Uterus (tissue), 4 donors: ENCODE measurements at places on chromosomes 4 and X. TPM values are rescaled to one million over a fixed set of nuclear protein-coding genes. Genes with fewer than 3 reads are reported as not detected.

Gene GAGE1
- total RNA-seq: not detected

Gene LIMCH1
- total RNA-seq: 21.0 TPM

Gene OCIAD1
- total RNA-seq: 683 TPM

Gene PSAPL1
- total RNA-seq: not detected

Gene KLB
- not detected for total RNA-seq

Gene SFRP2
- 0.26 TPM for total RNA-seq

Gene MAML3
- total RNA-seq: 26.6 TPM

Gene LNX1
- total RNA-seq: 5.5 TPM

Gene SLC10A6
- not detected for total RNA-seq

Gene NPNT
- total RNA-seq: 23.3 TPM

DNA sequence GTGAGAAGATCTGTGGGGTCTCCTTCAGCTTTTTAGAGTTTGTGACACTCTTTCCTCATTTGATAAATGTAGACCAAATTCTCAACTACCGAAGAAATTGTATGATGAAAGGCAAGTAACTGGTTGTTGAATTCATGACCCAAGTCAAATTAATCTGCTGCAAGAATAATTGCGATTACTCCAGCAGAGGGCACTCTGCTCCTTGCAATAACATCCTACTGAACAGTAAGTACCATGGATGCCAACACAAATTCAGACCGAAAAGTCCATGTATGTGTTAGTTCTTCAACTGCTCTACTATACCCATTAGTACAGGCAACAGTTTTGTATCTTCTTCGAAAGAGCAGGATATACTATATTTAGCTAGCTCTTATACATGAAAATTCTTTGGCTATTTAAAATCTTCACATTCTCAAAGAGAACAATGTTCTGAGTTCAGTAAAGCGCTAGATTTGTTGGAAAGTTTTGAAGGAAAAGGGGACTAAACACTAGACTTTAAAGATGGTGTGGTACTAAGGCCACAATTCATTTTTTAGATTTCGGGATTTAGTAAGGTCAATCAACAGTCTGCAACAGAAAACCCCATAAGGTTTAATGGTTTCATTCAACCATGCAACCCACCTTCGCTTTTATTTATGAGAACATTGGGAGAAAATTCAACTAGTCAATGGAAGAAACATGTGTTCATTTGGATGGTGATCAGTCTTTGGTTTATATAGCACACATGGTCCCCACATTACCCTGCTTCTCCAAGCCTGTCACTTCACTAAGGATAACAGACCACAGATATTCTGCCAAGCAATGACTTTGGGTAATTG is 105.4 kb upstream of the TBC1D9 start:
- H3K4me1 ChIP-seq: no peaks in the 10 kb centered on the region
- H3K4me3 ChIP-seq: no peak overlapping the region
- no peak overlapping the region for H3K27ac ChIP-seq

DNA sequence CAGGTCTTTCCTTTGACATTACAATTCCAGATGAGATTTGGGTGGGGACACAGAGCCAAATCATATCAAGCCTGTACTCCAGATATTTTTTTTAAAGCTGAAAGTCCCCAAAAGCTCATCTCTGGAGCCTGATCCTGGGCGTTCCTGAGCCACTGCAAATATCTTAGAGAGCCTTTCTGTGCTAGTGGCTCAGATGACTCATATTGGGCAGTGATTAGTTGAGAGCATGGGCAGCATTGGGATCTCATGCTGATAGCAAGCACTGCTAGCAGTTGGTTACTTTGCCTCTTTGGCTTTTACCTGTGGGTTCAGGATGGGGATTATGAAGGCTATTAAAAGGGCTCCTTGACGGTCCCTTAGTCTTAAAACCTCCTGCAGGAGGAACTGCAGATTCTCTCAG is 51.4 kb upstream of the SCRG1 start:
- H3K36me3 ChIP-seq: no peaks in the 10 kb centered on the region
- no peaks in the 10 kb centered on the region for H3K4me1 ChIP-seq
- H3K27ac ChIP-seq: no peak overlapping the region
- DNase-seq: no peak
- no peaks in the 10 kb centered on the region for H3K27me3 ChIP-seq
- H3K4me3 ChIP-seq: no peak overlapping the region

DNA sequence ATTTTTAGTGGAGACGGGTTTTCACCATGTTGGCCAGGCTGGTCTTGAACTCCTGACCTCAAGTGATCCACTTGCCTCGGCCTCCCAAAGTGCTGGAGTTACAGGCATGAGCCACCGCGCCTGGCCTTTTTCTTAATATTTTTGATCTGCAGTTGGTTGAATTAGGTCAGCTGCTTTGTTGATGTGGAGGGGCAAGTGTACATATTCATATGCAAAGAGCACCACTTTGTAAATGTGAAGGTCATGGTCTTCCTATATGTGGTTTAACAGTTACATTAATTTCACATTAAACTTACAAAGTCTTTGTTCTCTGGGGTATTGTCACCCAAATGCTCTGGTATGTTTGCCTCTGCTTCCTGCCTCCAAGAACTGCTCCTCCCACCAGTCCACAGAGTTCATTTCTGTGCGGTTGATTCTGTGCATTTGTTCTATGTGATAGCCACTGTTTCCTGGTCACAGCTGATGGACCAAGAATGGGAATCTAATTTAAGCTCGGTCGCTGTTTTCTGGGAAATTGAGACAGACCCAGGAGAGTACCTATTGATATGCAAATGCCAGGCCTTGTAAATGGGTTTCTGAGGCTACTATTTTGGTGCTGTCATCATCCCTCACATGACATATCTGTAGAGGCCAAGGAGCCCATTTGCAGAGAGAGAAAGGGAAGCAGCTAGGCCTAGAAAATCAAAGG is 26.9 kb upstream of the HPSE start:
- H3K4me3 ChIP-seq: no peak overlapping the region
- H3K27ac ChIP-seq: no peak overlapping the region
- H3K36me3 ChIP-seq: no peaks in the 10 kb centered on the region
- H3K4me1 ChIP-seq: no peaks in the 10 kb centered on the region
- no peaks in the 10 kb centered on the region for H3K27me3 ChIP-seq

- H3K4me1 ChIP-seq: no peaks in the 10 kb centered on the region
- no peak overlapping the region for H3K4me3 ChIP-seq
- no peaks in the 10 kb centered on the region for H3K36me3 ChIP-seq
- H3K27me3 ChIP-seq: no peaks in the 10 kb centered on the region
These were observed 67.0 kb downstream of the TNIP2 start for GRCh38 chr4:2689114-2689513.

- no peak overlapping the region for H3K27ac ChIP-seq
- no peaks in the 10 kb centered on the region for H3K27me3 ChIP-seq
- H3K4me1 ChIP-seq: no peaks in the 10 kb centered on the region
- no peak overlapping the region for H3K4me3 ChIP-seq
- H3K36me3 ChIP-seq: no peaks in the 10 kb centered on the region
These were observed 19.1 kb upstream of the FRYL start for GRCh38 chr4:48799157-48799556.

GRCh38 chr4:10115797-10116568 is 616 bp downstream of the WDR1 start:
- H3K27me3 ChIP-seq: no peaks in the 10 kb centered on the region
- peak overlapping the region; percentile 60 for H3K4me3 ChIP-seq
- peaks cover 28% of the 10 kb centered on the region for H3K4me1 ChIP-seq
- DNase-seq: peak; percentile 53

- DNase-seq: no peak
- H3K27me3 ChIP-seq: no peaks in the 10 kb centered on the region
- H3K36me3 ChIP-seq: no peaks in the 10 kb centered on the region
These were observed 32.1 kb downstream of the NDUFB11 start for GRCh38 chrX:47112316-47112954.

- H3K27ac ChIP-seq: no peak overlapping the region
- DNase-seq: no peak
- no peaks in the 10 kb centered on the region for H3K4me1 ChIP-seq
- no peaks in the 10 kb centered on the region for H3K36me3 ChIP-seq
- H3K4me3 ChIP-seq: no peak overlapping the region
These were observed 13.5 kb downstream of the AMER1 start for GRCh38 chrX:64192040-64192439.

GRCh38 chr4:79048878-79049277 is 109.6 kb upstream of the PAQR3 start:
- H3K36me3 ChIP-seq: no peaks in the 10 kb centered on the region
- H3K4me1 ChIP-seq: no peaks in the 10 kb centered on the region
- no peak overlapping the region for H3K4me3 ChIP-seq
- no peak overlapping the region for H3K27ac ChIP-seq
- no peak for DNase-seq
- no peaks in the 10 kb centered on the region for H3K27me3 ChIP-seq
